ENCODE measurements at places on chromosomes 12 and 14.

- DNase-seq: no peak
These were observed 81.8 kb downstream of the IRF2BPL start for GRCh38 chr14:76946753-76947077.

- DNase-seq: no peak
These were observed 90.7 kb upstream of the PTPRR start for GRCh38 chr12:71011261-71011660.

- no peak for DNase-seq
These were observed 8.5 kb upstream of the MGAT4C start for GRCh38 chr12:86264451-86265328.

- no peak for DNase-seq
These were observed 1.1 kb downstream of the TAOK3 start for GRCh38 chr12:118371321-118372282.

DNA sequence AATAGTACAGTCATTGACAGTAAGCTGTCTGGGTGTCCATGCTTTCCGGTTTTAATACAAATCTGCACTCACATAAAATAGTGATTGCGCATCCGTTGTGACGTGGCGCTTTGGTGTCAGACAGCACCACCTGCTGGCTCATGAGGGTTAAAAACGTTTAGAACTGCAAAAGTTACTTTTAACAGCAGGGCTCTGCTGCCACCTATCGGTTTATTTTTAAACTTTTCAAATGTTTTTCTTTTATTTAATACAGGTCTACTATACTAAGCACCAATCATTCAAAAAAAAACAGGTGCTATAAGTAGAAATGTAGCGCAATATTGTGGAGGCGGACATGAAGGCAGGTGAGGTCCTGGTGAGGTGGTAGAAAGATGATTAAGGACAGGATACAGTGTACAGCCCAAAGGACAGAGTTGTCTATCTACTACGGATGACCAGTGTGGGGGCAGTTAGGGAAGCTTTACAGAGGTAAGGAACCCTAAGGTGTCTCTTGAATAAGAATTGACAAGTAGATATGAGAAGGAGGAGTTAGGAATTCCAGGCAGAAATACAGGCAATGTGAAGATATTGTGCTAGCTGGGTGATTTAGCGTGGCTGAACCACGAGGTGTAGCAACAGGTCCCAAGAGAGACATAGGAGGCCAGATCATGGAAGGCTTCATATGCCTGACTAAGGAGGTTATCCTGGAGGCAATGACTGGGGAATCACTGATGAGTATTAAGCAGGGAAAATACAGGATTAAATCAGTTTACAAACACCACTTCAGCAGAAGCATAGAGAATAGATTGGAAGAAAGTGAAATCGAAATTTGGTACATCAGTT is 91.5 kb upstream of the PRB2 start:
- DNase-seq: peak; percentile 89

DNA sequence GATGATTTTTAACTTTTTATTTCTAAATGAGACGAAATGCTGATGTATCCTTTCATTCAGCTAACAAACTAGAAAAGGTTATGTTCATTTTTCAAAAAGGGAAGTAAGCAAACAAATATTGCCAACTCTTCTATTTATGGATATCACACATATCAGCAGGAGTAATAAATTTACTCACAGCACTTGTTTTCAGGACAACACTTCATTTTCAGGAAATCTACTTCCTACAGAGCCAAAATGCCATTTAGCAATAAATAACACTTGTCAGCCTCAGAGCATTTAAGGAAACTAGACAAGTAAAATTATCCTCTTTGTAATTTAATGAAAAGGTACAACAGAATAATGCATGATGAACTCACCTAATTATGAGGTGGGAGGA is 139.6 kb downstream of the HMGA2 start:
- peak; percentile 18 for DNase-seq

DNA sequence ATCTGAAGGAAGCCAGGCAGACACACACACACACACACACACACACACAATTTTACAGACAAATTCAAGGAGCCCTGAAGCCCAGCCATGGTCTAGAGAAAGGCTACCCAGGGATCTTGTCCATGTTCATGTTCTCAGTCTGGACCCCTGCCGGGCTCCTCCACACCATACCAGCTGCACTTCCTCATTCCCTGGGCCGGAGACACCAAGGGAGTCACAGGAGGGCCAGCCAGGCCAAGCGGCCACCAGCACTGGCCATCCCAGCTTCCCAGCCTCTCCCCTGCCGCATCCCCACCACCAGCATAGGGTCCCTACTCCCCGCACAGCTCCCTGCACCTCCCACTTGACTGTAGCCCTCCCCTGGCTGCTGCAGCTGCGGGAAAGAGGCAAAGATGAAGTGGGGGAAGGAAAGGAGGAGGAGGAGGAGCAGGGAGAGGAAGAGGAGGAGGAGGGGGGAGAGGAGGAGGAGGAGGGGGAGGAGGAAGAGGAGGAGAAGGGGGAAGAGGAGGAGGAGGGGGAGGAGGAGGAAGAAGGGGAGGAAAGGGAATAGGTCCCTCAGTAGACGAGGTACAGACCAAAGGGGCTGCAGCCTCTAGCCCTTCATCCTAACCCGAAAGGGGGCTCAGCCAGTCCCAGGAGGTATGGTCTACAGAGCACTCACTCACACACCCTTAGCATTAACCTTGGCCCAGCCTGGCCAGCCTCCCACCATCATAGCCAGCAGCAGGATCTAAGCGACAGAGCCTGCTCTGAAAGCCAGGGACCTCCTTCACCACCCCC is 293.2 kb downstream of the DPF3 start:
- DNase-seq: no peak

DNA sequence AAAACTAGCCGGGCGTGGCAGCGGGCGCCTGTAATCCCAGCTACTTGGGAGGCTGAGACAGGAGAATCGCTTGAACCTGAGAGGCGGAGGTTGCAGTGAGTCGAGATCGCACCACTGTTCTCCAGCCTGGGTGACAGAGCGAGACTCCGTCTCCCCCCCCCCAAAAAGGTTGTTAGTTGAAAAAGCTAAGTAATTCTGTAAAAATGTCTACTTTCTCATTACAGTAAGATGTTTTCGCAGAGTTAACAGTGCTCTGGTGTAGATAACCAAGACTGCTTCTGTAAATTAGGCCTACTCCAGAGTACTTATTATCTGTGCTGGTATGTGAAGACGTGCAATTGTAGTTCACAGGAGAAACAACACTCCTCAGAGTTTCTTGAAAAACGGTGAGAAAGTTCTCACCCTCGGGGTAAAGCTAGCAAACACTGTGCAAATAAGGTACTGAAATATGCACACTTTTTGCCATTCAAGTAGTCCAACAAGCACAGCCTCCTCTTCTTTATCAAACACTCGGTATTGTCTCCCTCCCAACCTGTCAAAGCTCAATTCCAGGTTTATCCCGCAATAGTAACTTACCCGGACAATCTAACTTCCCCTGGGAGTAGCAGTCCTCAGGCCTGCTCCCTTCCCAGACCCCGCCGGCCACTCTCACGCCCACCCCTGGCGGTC is 974 bp downstream of the BTBD7 start:
- DNase-seq: no peak

- DNase-seq: no peak
These were observed 68.5 kb downstream of the PKP2 start for GRCh38 chr12:32828120-32828519.

- DNase-seq: peak; percentile 38
These were observed 882 bp downstream of the HECTD1 start for GRCh38 chr14:31206536-31207286.

DNA sequence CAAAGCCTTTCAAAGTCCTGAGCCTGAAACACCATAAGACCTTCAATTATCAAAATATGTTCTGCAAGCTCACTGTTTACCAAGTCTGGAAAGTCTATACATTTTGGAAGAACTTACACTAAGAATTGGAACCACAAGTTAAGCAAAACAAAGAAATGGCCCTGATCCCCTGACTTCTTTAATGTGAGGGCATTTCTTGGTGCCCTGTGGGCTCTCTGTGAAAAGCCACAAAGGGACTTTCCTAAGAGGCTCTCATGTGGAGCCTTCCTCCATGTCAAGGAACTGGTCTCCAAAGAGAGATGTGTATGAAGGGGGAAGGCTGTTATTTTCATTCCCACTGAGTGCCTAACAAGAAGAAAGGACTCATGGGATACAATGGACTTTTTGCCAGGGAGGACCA is 13.5 kb upstream of the MYH6 start:
- no peak for DNase-seq

DNA sequence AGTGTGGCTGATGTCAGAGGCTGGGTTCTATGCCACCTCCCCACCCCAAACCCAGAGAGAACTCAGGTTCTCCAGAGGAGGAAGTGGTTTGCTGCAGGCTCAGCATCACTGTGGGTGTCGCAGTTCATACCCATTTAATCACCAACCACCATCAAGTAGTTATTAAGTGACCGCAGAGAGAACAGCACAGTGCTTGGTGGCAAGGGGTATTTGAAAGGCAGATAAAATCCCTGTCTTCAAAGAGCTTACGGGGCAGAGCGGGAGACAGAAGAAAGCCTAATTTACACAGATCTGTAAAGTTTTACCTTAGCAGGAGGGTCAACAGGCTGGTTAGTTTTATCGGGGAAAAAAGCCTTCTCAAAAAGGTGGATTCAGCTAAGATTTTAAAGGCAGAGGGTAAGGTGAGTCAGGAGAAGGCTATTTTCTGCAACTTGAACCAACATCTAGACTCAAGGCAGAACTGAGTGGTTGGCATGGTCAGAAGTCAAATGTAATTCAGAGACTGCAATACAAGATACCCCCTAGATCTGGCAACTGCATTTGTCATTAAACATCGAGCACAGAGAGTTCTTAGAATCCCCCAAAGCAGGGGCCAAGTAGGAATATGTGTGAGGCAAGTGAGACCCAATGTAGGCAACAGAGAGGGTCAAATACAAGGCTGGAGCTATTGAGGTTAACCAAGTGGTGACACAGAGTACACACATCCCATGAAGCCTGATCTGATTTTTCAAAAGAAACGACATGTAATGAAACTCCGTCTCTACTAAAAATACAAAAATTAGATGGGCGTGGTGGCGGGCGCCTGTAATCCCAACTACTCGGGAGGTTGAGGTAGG is 13.2 kb downstream of the PXN start:
- peak; percentile 79 for DNase-seq

DNA sequence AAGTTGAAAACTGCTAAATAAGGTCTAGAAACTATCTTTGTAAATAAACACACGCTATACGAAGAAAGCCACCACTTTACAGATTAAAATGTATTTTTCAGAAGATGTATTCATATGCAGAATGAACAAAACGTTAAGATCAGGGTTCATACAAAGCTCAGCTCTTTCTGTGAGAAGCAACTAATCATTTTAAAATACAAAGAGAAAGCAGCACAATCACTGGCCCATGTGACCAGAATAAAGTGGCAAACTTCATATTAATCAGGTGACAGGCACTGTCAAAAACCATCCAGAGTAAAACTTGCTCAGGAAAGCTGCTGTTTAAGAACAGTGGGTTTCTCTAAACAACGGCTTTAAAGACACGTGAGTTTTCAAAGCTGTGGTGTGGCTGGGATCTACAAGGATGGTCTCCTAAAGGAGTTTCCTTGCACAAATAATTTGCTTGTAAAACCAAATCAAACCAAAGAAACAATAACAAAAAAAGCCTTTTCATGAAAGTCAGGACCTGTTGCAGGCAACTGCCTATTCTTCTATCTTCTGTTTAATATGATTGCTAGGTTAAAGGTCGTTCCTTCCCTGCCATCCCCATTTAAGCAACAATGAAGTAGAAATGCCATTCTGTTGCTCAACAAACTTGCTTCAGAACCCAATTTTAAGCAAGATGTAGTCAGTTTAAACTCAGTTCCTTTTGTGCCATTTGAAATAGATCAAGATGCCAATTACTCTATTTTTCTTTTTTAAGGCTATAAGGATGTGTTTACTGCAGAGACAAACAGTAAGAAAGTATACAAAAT is 22.3 kb downstream of the SEL1L start:
- peak; percentile 78 for DNase-seq

GRCh38 chr12:33676866-33677265 is 237.2 kb upstream of the SYT10 start:
- DNase-seq: no peak

DNA sequence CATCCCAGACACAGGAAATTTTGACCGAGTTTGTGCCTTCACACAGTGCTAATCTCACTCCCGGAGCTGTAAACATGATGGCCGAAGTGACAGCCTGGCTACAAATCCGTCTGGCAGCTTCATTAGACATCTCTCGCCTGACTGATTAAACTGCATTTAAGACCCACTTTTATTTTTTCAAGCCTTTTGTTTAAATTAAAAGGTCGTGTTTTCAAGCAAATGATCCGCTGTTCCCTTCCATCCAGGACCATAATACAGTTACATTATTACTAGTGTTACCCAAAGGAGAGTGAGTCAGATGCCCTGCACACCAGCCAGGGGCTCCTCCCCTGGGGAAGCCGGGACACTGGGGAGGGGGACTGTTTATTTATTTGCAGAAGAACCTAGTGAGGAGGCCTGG is 200.2 kb downstream of the EXOC5 start:
- no peak for DNase-seq

- no peak for DNase-seq
These were observed 99.9 kb downstream of the NINJ2 start for GRCh38 chr12:563250-563781.

- no peak for DNase-seq
These were observed 753 bp upstream of the ATP5MC2 start for GRCh38 chr12:53676656-53677015.

GRCh38 chr12:121823101-121823726 is 19.4 kb downstream of the SETD1B start:
- DNase-seq: no peak

DNA sequence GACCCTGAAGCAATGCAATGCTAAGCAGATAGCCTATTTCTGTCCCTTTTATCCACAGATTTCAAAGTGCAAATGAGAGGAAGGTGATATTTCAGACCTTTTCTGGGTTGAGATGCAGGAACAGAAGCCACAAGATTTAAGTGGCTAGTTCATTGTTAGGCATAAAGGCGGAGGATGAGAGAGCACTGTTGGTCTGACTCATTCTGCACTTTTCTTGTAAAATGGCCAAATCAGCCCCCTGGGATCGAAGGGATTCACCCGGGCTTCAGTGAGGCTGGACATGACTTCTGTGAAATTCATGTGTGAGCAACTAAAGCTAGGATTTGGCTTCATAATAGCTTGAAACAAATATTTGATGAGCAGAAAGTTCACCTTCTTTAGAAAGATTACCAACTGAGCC is 101.9 kb upstream of the OVCH1 start:
- no peak for DNase-seq

All from inflammatory macrophage treated with lipopolysaccharide for 4 hours (primary cell).